ENCODE measurements at places on chromosomes 3 and 15.

DNA sequence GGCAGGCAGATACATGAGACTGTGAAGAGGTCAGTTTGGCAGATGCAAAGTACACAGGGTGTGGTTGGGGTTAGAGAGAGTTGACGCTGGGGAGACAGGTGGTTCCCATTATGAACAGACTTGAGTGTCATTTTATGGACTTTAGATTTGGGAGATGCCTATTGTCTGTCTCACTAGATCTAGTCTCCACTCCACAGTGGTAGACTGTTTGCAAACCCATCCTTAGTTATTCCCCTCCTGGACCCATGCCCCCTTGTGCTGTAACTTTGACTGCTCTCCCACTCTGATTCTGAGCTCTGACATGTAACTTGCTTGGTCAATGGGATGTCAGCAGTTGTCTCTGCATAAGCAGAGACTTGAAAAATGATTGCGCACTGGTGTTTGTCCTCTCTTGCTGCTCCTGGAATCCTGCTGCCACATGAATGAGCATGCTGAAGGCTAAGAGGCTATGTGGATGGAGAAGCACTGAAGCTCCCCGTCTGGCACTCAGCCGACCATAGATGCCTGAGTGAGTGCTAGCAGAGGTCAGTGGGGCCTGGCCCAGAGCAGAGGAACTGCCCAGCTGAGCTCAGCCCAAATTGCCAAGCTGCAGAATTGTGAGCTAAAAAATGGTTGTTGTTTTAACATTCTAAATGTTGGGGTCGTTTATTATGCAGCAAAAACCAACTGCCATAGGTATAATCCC is 88.2 kb downstream of the FAM43A start:
- no peak for DNase-seq

- DNase-seq, result no peak
Measured at GRCh38 chr15:77871852-77872371, 205.6 kb downstream of the TBC1D2B start.

GRCh38 chr3:48243886-48244285 is 3.0 kb downstream of the ZNF589 start:
- no peak for DNase-seq

GRCh38 chr3:62220616-62221015 is 152.7 kb downstream of the FEZF2 start:
- DNase-seq, result no peak

- DNase-seq, result no peak
Measured at GRCh38 chr3:182323898-182324297, 469.4 kb upstream of the ATP11B start.

GRCh38 chr15:57591822-57592367 is at the start of gene MYZAP:
TSS of gene MYZAP (plus strand) at chr15:57591904. CDS start at chr15:57592035, 131 bp downstream.
- DNase-seq, result no peak

- DNase-seq, result no peak
Measured at GRCh38 chr15:64930778-64931371, 19.2 kb downstream of the ANKDD1A start.

- no peak for DNase-seq
Measured at GRCh38 chr3:58293516-58293915, 12.5 kb upstream of the RPP14 start.

DNA sequence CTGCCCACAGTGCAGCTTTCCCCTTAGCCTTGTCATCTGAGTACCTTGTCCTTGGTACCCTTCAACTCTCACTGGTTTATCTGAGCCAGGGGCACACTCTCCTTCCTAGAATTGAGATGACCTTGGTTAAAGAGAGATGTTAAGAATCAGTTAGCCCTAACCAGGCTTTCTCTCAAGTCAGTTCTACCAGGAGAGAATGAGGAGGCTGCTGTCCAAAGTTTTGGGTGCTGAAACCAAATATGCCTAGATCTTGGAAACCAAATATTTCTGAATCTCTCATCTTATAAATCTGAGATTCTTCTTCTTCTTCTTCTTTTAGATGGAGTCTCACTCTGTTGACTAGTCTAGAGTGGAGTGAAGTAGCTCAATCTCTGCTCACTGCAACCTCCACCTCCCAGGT is 12.0 kb upstream of the CTXND1 start:
- DNase-seq, result no peak

GRCh38 chr3:150970665-150971324 is 1.7 kb downstream of the CLRN1 start:
- peak; percentile 43 for DNase-seq
